ENCODE measurements at places on chromosomes 7 and 10.

GRCh38 chr7:41103331-41103730 lies 599.6 kb downstream of the INHBA start:
- H3K4me3 ChIP-seq, result no peak overlapping the region
- DNase-seq, result no peak
- peaks cover 4% of the 10 kb centered on the region for H3K4me1 ChIP-seq
- H3K27me3 ChIP-seq, result no peaks in the 10 kb centered on the region
- no peak overlapping the region for H3K27ac ChIP-seq
- H3K36me3 ChIP-seq, result no peaks in the 10 kb centered on the region

GRCh38 chr7:47154791-47155190 lies 427.1 kb downstream of the TNS3 start:
- H3K27me3 ChIP-seq, result no peaks in the 10 kb centered on the region
- H3K27ac ChIP-seq, result no peak overlapping the region
- H3K36me3 ChIP-seq, result no peaks in the 10 kb centered on the region
- H3K4me1 ChIP-seq, result no peaks in the 10 kb centered on the region
- no peak for DNase-seq

DNA sequence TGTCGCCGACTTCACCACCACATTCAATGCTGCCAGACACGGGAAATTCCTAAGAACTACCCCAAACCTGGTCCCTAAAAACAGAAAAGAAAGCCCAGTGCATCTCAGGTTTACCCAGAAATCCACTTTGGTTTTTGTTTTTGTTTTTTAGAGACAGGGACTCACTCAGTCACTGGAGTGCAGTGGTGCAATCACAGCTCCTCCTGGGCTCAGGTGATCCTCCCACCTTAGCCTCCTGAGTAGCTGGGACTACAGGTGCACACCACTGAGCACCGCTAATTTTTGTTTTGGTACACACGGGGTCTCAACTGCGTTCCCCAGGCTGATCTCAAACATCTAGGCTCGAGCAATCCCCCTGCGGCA lies 22.8 kb downstream of the MAD1L1 start:
- H3K4me3 ChIP-seq, result no peak overlapping the region
- no peaks in the 10 kb centered on the region for H3K4me1 ChIP-seq
- peaks cover 48% of the 10 kb centered on the region for H3K36me3 ChIP-seq
- no peak overlapping the region for H3K27ac ChIP-seq
- DNase-seq, result no peak

DNA sequence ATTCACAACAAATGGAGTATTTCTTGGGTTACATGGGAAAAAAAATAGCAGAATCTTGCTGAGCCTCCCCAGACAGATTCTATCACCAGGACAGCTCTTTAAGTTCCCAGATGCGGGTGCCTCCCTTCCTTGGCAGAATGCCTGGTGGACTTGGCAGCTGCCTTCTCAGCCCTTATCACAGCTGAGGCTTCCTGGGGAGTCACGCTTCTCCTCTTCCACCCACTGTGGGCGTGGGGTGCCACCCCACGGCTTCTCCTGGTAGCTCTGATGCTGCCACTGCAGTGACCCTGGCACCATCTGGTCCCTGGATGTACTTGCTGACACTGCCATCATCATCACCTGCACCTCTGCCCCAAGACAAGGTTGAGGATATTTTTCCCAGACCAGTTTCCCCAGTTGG lies 16.2 kb upstream of the NME8 start:
- no peaks in the 10 kb centered on the region for H3K4me1 ChIP-seq
- H3K4me3 ChIP-seq, result no peak overlapping the region
- H3K36me3 ChIP-seq, result no peaks in the 10 kb centered on the region

- DNase-seq, result no peak
- no peak overlapping the region for H3K4me3 ChIP-seq
- H3K4me1 ChIP-seq, result peaks cover 7% of the 10 kb centered on the region
- no peaks in the 10 kb centered on the region for H3K27me3 ChIP-seq
- H3K27ac ChIP-seq, result no peak overlapping the region
Measured at GRCh38 chr10:13673156-13673555, 86.4 kb downstream of the PRPF18 start.

GRCh38 chr7:27249724-27250556 lies 7.3 kb downstream of the EVX1 start:
- H3K27ac ChIP-seq, result no peak overlapping the region
- no peaks in the 10 kb centered on the region for H3K36me3 ChIP-seq
- H3K4me3 ChIP-seq, result no peak overlapping the region
- DNase-seq, result no peak
- H3K27me3 ChIP-seq, result peaks cover 100% of the 10 kb centered on the region

- no peak overlapping the region for H3K27ac ChIP-seq
- H3K4me1 ChIP-seq, result peaks cover 32% of the 10 kb centered on the region
- H3K4me3 ChIP-seq, result no peak overlapping the region
- no peak for DNase-seq
- H3K27me3 ChIP-seq, result no peaks in the 10 kb centered on the region
Measured at GRCh38 chr7:105218939-105219770, 169.6 kb downstream of the SRPK2 start.

DNA sequence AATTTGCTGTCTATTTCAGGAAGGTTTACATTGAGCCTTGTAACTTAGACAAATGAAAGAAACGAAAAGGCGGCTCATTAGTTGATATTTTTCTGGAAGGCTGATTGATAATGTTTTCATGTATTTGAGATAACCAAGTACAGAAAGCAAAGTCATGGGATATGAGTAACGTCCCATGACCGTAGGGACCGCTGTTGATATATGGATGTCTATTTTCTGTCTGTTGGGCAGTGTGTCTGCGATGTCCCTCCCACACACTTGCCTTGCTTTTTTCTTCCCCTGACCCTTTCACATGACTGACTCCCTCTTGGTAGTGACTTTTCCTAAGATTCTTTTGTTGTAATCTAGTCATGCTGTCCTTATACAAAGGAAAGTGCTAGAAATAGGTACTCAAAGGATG lies 57.0 kb upstream of the GPR158 start:
- H3K4me1 ChIP-seq, result no peaks in the 10 kb centered on the region
- no peak for DNase-seq
- H3K36me3 ChIP-seq, result no peaks in the 10 kb centered on the region
- H3K27ac ChIP-seq, result no peak overlapping the region
- no peak overlapping the region for H3K4me3 ChIP-seq

DNA sequence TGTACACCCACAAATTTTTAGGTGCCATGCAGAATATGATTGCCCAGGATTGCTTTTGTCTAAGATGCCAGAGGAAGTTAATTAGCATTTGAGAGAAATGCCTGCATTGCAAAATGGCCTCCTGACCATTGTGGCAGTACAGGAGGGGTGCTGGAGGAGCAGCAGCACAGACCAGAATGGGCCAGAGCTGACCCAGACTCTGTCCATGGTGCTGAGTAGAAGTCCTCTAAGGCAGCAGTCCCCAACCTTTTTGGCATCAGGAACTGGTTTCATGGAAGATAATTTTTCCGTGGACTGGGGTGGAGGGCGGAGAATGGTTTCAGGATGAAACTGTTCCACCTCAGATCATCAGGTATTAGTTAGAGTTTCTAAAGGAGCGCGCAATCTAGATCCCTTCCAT lies 217.8 kb upstream of the AGK start:
- no peak overlapping the region for H3K27ac ChIP-seq
- no peaks in the 10 kb centered on the region for H3K27me3 ChIP-seq
- no peaks in the 10 kb centered on the region for H3K36me3 ChIP-seq

DNA sequence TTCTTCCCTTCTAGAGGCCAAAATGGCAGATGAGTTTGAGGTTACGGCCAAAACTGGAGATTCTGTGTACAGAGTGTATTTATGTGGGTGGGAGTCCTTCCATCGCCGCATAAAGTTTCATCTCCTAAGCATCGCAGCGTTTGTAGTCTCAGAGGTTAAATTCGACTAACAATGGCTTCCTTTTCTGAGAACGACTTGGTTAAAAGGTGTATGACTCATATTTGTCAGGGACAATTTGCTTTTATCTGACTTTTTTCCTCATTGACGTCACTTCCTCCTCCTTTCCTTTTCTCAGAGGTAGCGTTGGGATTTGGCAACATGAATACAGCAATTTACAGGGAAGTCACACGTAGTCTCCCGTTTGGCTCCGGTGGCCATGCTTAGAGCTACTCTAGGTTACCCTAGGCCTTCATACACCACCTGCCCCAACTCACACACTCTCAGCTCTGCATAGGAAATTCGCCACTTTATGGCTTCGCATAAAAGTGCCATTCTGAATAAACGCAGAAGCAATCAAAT lies 37.6 kb upstream of the TCF7L2 start:
- H3K36me3 ChIP-seq, result no peaks in the 10 kb centered on the region
- H3K27ac ChIP-seq, result no peak overlapping the region
- DNase-seq, result no peak
- no peaks in the 10 kb centered on the region for H3K4me1 ChIP-seq
- H3K4me3 ChIP-seq, result no peak overlapping the region
- no peaks in the 10 kb centered on the region for H3K27me3 ChIP-seq
